ENCODE measurements at places on chromosomes 12 and 14.

DNA sequence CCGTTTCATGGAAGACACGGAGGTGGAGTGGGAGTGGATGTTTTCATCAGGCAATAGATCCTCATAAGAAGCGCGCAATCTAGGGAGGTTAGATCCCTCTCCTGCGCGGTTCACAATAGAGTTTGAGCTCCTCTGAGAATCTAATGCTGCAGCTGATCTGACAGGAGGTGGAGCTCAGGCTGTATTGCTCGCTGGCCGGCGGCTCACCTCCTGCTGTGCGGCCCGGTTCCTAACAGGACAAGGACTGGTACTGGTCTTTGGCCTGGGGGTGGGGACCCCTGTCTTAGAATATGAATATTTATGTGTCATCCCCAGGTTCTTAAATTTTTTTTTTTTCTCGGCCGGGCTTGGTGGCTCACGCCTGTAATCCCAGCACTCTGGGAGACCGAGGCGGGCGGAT lies 36.7 kb downstream of the PRICKLE1 start:
- no peak for DNase-seq

DNA sequence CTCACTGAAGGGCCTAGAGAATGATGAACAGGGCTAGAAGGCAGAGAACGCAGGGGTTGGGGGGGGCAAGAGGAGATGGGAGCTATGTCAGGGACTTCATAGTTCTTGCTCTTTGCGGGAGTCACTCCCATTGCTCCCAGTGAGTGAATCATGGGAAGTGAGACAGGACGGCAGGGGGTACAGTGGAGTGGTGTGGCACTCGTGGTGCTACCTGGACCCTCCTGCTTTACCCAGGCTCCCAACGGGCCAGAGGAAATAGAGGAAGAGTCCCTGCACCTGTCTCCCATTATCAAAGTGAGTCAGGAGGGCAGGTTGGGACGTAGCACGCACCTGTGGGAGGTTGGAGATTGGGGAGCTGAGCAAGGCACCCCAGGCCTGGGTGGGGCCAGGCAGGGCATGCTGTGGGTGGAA lies 1.3 kb upstream of the KRT8 start:
- DNase-seq, result no peak

- DNase-seq, result no peak
These were observed 12.5 kb upstream of the IRF2BPL start for GRCh38 chr14:77040741-77041653.

GRCh38 chr12:22850185-22850584 lies 225.2 kb downstream of the ETNK1 start:
- no peak for DNase-seq

DNA sequence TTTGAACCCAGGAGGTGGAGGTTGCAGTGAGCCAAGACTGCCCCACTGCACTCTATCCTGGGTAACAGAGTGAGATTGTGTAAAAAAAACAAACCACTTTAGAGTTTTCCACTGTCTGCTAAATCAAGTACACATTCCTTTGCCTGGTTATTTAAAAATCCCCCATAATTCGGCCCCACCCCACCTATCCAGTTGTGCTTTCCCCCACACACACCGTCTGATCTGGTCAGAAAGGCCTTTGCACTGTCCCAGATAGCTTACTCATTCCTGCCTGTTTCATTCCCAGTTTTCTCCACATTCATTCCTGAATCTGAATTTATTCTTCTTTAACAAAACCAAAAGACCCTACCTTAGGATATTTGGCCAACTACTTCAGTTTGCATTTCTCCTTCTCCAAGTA lies 29.5 kb downstream of the NINJ2 start:
- no peak for DNase-seq

GRCh38 chr14:68623826-68624225 lies 169.0 kb downstream of the ZFP36L1 start:
- DNase-seq, result no peak

GRCh38 chr12:90274407-90274806 lies 565.8 kb upstream of the ATP2B1 start:
- no peak for DNase-seq

DNA sequence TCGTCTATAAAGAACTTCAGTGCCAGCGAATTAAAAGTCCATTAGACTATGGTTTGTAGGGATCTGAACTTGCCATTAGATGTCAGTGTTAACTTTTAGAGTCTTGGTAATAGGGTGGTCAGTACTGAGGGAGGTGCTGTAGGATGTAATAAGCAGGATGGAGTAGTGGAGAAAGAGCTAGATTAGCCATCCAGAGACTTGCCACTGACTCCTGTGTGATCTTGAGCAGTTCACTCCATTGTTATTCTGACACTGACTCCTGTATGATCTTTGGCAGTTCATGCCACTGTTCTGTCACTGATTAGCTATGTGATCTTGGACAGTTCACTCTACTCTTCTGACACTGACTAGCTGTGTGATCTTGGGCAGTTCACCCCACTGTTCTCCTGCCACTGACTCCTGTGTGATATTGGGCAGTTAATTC lies 133.6 kb downstream of the TTLL5 start:
- DNase-seq, result no peak

- DNase-seq, result no peak
These were observed 852.3 kb upstream of the TMEM132C start for GRCh38 chr12:127414636-127415035.

GRCh38 chr14:71905860-71906259 lies 26.4 kb upstream of the RGS6 start:
- DNase-seq, result no peak

- no peak for DNase-seq
These were observed 48.7 kb downstream of the SCARB1 start for GRCh38 chr12:124814741-124815613.

DNA sequence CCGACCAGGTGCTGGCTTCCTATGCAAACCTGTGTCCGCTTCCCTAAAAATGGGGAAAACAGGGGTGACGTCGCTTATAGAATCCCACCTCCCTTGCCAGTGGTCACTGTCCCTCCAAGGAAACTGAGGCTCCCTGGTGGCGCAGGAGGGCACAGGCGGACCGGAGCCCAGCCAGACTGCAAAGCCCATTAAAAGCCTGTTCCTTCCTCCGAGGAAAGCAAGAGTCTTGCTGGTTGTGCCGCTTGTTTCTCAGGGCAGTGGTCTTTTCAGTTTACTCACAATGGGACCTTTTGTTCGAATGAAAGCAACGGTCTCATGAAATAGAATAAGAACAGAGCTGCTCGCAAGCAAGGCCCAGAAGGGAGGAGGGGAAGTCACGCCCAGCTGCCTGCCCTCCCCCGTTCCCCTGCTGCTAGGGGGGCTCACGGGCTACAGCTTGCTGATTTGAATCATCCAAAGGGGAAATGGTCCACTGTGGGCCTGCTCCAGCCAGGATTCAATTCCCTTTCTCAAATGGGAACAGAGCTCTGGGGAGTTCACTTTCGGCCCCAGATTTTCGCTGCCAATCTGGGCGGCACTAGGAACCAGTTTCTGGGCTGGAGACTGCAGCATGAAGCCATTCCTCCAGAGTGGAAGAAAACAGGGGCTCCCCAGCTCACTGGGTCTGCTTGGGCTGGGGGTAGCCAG lies 4.6 kb upstream of the SELPLG start:
- no peak for DNase-seq

DNA sequence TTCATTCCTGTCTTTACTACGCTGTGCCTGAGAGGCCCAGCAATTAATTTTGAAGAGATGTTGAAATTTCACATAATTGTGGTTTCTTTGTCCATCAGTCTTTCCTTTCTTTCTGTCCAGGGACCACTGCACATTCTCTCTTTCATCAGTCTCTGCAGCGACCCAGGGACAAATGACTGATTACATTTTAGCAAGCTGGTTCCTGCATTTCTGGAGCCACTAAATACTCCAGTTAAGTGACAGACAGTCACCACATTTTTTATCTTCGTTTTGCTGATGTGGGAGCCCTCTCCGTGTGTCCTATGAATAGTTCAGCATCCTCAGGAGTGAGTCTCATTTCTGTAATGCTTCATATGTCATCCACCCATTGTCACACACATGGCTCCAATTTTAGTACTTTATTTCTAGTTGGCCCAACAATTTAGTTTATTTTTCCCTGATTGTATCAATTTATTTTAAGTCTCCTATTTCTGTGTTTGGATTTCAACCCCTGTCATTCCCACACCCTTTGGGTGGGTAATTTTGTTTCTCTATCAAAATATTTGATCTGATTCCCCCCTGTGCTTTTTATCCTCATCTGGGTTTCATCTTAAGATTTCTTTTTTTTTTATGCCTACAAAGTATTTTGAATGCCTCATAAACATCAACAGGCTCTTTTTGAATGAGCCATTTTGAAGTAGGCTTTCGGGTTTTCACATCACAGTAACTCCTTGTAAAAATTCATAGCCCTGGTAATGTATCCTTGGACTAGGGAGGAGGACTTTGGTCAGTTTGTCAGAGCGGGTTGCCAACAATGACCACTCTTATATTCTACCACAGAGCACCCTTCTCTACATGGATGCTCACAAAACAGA lies 1196.5 kb downstream of the GALC start:
- no peak for DNase-seq

- DNase-seq, result no peak
These were observed 51.4 kb downstream of the ERH start for GRCh38 chr14:69346710-69347109.

DNA sequence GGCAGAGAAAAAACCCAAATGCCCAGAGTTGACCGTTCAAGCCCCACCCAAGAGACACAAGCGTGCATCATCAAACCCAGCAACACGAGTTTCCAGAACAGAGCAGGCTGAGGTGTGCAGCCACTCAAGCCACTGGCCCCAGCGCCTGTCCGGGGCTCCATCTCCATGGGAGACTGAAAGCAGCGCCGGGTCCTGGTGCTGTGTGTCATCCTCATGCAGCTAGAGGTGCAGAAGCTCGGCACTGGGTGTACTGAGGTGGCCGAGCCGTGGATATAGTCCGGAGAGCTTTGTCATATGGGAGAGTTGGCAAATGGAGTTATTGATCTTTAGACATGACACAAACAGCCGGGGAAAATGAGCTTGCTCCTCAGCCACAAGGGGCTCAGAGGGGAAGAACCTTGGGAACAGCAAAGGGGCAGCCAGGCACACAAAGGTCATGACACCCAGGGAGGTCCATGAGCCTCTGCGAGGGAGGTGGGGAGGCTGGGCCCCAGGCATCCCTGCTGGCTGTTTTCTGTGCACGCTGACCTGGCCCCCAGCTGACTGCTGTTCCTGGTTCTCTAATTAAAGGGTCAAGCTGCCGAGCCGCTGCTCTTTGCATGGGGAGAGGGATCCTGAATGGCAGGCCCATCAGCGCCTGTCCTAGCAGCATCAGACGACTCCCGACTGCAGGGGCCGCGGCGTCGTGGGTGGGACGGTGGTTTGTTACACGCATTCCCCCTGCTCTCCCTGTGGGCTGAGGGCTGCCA lies 145.4 kb upstream of the SFSWAP start:
- DNase-seq, result no peak

DNA sequence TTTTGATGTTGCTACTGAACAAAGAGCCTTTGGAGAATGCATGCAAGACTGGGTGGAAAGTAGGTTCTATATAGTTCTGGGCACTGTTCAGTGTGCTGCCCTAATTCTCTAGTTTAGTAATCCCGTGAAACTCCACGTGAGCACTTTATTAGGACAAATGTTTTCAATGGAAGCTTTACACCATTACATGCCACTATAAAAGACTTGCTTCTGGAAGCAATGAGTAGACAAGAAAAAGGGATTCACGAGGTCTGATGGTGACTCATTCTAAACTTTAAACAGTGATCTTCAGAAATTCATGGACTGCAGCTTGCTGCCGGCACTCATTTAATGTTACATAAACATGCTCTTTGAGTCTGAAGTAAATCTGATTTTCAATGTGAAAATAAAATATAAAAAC lies 22.3 kb downstream of the ATG14 start:
- DNase-seq, result no peak

GRCh38 chr14:92160619-92161018 lies 38.9 kb downstream of the CPSF2 start:
- no peak for DNase-seq

- no peak for DNase-seq
These were observed 103.1 kb downstream of the UNC79 start for GRCh38 chr14:93533842-93534241.

DNA sequence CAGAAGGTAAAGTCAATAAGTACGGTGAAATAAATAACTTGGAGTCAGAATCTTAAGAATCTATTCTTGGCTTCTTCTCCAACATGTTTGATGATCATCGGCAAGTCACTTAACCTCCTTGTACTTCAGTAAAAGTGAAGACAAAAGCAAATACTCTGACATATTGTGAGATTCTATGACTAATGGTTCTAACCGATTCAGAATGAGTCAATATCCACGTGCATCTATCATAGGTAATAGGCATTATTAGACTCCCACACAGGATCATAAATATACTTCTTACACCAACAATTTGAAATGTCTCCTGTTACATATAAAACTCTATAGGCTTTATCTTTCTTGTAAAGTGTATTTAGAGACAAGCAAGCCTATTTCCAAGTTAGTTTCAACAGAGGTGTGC lies 144.4 kb upstream of the ATXN7L3B start:
- no peak for DNase-seq

GRCh38 chr12:117090816-117091711 lies 8.2 kb downstream of the TESC start:
- DNase-seq, result no peak

GRCh38 chr14:22096514-22096895 lies 422.9 kb upstream of the OR4E1 start:
- no peak for DNase-seq

DNA sequence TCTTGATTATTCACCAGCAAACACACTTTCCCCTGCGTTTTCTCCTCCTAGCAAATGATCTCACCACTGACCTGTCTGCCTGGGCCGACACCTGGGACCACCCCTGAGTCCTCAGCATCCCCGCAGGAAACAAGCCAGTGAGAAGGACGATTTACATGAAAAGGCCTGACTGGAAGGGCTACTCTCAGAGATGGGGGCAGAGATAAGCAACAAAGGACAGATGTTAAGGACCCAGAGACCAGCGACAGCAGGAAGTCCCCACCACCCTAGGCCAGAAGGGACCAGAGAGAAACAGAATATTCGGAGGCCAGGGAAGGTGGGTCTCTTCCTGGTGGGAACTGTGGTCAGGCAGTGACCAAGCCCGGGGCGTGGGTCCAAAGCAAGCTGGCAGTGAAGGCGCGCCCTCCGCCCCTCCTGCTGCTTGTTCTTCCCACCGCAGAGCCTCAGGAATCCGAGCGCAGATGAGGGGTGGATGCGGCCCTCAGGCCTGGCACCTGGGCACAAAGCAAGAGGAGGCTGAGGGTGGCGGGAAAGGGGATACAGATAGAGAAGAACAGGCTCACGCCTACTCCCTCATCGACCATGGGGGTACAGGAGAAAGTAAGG lies 55.8 kb downstream of the STX2 start:
- no peak for DNase-seq

DNA sequence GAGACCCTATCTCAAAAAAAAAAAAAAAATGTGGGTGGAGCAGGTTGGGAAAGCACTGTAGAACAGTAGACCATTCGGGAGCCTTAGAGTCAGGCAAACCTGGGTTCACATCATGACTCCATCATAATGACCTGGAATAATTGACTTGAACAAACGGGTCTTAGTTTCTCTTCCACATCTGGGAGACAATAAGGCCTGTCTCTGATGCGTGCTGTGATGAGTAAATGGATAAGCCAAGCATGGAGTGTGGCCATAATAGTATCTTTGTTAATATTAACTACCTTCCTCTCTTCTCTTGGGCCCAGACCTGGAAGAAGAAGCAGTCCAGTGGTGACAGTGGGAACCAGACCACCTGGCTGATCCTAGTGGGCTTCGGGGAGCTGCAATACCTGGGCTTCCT lies 54.5 kb downstream of the KANSL2 start:
- no peak for DNase-seq
